ENCODE measurements at places on chromosomes 11 and 22.

- no peak for DNase-seq
These were observed 16.9 kb downstream of the SERPINH1 start for GRCh38 chr11:75578977-75579376.

DNA sequence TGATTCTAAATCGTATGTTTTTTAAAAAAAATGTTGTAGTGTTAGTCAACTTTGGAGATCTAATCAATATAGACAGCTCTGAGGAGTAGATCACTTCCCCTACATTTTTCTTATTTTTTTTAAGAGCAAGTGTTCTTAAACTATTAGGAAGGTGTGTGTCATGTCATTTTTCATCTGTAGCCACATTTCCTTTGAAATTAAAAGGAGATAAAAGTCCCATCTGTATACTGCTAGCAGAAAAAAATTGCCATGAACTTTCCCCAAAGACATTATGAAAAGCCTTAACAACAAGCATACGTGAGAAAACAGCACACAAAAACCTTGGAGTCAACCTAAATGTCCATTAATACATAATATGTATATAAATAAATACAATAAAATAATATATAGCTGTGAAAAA lies 286.6 kb downstream of the ETS1 start:
- no peak for DNase-seq

- no peak for DNase-seq
These were observed 22.8 kb upstream of the B4GALNT4 start for GRCh38 chr11:346529-346928.

DNA sequence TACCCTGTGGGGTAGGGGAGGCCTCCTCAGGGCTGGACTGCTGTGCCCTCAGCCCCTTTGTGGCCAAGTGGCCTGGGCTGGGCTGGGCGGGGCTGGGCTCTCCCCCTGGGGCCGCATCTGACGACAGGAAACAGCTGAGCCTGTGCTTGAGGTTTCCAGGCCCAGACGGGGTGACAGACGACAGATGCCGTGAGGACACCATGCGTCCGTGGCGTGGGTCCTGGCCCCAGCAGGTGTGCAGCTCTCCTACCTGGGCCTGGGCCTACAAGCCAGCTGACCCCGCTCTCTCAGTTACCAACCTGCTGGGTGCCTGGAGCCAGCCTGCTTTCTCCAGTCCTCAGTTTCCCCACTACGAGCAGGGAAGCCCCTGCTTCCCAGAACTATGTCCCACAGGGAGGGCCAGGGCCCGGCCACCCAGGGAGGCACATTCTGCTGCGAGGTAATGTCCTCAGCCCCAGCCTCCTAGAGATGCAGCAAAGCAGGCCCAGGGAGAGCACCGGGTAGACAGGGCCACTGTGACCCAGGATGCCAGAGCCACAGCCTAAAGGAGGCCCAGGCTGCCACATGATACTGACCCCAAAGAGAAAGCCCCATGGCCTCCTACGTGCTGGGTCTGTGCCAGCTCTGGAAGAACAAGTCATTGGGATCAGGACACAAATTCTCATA lies 181.3 kb downstream of the IGLL1 start:
- DNase-seq: no peak

GRCh38 chr11:36465449-36466163 lies 44.5 kb downstream of the TRAF6 start:
- no peak for DNase-seq

- DNase-seq: no peak
These were observed 79.5 kb upstream of the SPON1 start for GRCh38 chr11:13883042-13883441.

DNA sequence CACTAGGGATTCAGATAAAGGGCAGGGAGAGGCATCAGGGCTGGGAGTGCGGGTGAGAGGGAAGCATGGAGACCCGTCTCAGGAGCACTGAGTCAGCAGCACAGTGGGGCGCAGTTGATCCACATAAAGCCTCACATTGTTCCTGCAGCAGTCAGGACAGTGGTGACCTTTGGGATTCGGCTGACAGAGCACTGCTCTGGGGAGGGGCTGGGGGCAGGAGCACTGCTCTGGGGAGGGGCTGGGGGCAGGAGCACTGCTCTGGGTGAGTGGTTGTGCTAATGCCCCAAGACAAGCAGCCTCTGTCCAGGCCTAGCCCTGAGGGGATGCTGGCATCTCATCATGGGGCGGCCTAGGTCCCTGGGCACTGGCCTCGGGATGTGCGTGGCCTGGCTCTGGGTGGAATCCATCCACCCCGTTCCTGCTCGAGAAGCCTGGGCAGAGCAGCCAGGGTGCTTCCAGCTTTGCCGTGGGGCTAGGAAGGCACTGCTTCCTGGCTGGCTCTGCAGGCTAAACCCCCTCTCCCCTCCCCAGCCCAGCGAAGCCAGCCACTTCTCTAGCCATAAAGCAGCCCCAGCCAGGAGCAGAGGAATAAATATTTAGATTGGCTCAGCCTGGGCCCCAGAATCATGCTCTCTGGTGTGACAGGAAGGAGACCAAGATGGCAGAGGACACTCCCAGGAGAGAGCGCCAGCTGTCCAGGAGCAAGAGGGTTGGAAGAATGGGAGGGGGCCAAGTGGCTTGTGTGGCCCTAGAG lies 7.3 kb downstream of the OAF start:
- no peak for DNase-seq

DNA sequence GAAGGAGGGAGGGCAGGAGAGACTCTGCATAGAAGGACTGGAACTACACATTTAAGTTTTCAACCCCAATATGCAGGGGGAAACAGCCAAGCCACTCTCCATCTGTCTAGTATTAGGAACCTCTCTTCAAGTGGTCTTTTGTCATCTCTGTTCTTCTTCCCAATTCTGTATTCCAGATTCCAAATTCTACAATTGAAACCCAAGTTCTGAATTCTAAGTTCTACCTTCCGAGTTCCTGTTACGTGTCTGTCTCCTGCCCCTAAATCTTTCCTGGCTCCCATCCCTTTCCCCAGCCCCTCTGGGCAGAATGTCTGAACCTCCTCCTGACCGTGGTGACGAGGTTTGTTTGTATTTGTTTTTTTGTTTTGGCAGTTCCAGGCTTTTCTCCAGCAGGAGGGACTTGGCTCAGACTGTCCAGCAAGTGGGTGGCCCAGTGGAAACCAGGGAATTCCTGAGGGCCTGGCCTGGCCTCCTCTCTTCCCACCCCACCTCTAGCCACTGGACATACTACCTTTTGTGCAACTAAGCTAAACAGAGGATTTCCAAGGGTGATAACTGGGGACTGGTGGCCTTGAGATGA lies 1.6 kb upstream of the THOC5 start:
- no peak for DNase-seq

DNA sequence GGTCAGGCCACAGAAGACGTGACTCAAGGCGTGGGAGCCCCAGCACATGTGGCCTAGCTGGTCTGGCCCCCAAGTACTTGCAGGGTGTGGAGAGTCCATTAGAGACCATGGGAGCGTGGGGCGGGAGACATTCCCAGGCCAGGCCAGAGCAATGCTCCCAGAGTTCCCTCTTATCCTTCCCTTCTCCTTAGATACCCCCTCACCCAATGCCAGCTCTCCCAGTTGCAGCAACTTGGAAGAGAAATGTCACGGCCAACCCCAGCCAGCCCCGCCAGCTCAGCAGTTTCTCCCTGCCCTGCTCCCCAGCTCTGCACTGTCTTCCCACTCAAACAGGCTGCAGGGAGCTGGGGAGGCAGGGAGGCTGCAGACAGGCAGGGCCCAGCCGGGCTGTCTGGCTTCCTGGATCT lies 65.4 kb upstream of the TSPAN18 start:
- DNase-seq: no peak

- peak; percentile 77 for DNase-seq
These were observed 4.6 kb upstream of the IL17REL start for GRCh38 chr22:50016988-50017700.

DNA sequence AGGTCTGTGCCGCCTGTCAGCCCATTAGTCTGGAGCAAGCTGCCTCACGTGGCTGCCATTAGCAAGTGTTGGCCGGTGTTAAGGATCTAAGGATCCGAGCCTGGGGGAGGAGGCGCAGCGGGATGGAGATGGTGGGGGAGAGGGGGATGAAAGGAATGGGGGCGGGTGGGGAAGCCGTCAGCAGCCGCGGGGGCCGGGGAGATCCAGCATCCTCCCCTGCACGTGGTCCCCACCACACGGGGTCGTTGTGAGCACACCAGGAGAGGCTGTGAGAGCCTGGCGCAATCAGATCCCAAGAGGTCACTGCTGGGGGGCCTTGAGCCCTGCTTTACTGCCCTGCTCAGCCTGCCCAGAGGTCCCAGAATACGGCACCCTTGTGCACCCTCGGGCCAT lies 7.3 kb downstream of the CABP7 start:
- DNase-seq: peak; percentile 61

DNA sequence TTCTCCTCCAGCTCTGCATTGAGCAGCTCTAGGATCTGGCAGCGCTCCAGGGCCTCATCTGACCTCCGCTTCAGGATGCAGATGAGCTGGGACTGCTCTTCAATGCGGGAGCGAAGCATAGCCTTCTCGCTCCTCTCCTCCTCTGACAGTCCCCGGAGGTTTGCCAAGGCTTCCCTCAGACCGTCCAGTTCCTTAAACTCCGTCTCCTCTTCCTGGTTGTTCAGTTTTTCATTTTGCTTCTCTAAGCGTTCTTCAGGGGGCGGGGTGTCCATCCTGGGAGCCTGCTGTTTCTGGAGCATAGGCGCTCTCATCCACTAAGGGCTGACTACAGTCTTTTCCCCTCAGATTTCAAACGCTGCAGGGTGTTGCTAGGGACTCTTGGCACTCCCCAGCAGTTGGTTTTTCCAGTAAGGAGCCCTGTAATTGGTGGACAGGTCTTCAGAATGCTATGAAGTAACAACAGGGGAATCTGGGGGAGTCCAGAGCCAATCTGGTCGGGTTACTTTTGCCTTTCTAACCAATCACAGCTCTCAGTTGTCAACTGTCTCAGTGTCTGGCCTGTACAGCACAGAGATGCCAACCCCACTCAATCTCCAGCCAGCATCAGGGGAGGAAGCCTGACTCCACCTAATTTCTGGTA lies at the start of gene CCDC89:
CCDC89 (minus strand) TSS at position 376 of the 640 bp plus-strand sequence; CDS start at position 311, 65 bp downstream.
- DNase-seq: peak; percentile 89

DNA sequence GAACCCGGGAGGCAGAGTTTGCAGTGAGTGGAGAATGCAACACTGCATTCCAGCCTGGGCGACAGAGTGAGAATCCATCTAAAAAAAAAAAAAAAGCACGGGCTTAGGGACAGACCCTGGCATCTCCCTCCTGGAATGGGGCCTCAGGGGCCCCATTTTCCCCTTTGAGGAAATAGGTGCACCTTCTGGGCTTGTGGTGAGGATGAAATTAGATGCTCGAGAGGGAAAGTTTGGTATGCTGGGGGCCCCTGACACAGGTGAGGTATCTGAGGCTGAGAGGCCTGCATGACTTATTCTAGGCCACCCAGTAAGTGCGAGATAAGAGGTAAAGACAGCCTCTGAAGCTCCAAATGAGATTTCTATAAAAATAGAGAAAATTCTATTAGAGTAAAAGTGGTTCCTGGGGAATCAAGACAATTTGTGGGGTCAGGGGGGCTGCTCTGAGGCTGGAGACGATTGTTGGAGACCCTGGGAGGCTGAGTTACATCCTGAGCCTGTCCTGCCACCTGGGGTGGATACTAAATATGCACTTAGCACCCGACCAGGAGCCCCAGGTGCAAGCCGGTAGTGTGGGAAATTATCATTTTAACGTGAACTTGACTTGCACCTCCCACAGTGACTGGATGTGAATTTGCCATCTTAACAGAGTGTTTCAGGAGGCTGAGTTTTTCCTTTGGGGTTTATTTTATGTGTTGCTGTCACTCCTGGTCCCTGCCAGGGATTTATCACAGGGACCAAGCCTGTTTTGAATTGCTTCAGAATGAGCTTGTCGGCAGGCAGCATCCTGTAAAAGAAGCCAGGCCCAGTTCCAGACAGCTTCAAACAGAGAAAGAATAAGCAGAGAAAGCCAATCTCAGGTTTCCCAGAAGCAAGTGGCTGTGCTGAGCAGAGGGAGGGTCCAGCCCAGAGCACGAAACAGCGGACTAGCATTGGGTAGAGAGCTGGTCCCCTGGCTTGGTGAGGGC lies 48.4 kb upstream of the TSKU start:
- no peak for DNase-seq

GRCh38 chr11:65649656-65650546 lies 12.0 kb downstream of the SIPA1 start:
- DNase-seq: no peak

DNA sequence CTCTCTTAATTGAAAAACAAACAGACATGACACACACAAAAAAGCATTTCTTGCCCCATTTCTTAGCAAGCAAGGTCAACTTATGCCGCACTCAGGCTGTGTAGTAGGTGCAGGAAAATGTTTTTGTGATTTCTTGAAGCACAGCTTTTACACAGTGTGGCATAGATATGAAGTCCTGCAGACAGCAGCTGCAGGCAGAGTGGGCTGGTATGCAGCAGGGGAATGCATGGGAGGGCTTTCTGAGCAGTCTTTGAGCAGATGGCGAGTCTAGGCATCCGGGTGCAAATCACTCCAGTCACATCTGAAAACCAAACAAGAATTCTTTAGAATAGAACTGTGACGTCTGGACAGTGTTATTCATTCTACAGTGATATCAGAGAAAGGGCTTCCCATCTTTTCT lies 87.5 kb downstream of the BLID start:
- no peak for DNase-seq

- no peak for DNase-seq
These were observed 265.9 kb downstream of the LARGE1 start for GRCh38 chr22:33654173-33654895.

- DNase-seq: no peak
These were observed 61.3 kb downstream of the PRMT3 start for GRCh38 chr11:20448834-20449233.

GRCh38 chr11:59291228-59291627 lies 67.5 kb upstream of the OR5AN1 start:
- no peak for DNase-seq

DNA sequence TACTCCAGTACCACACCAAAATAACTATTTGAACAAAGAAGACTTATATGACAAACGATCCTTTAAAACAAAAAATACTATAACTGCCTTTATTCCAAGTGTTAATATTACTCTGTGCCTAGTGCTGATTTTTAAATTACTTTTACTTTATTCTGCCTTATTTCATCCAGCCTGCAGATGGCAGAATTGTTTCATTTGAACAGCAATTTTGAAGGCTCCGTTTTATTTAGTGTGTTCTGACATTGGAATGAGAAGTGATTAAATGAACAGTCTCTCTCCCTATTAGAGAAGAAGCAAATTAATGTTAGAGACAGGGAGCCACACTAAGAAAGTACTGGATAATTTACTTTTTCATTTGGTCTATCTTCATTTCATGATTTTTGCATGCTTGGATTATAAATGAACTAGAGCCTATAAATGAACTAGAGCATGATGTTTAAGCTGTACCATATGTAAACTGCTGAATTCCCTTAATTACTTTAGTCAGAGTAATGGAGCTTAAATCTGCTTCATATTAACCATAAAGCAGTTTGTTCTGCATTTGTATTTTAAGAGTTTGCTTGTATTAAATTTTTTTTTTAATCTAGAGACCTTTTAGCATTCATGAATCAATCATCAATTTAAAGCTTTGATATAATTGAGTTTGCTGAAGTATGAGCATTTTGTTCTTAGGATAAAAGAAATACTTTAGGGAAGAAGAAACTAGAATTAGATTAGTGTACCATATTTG lies 9.8 kb downstream of the PDHX start:
- peak; percentile 37 for DNase-seq

- DNase-seq: no peak
These were observed 107.5 kb downstream of the TRIM29 start for GRCh38 chr11:120030411-120030810.

GRCh38 chr11:70568035-70568813 lies 169.9 kb downstream of the CTTN start:
- peak; percentile 85 for DNase-seq

GRCh38 chr11:79185351-79185750 lies 255.5 kb downstream of the TENM4 start:
- no peak for DNase-seq

Data from Daoy (cell line).